ENCODE measurements at places on chromosomes 2 and 18. TPM values are rescaled to one million over a fixed set of nuclear protein-coding genes. Genes with fewer than 3 reads are reported as not detected.
A peak's percentile ranks its signal among the peaks of the same experiment; 100 is the strongest.

Gene ABHD3
- 14.3 TPM for total RNA-seq

Gene YWHAQ
- total RNA-seq, result 508 TPM

Gene FOXI3
- total RNA-seq, result not detected

Gene MARCHF4
- total RNA-seq, result not detected

Gene TYW5
- total RNA-seq, result 10.1 TPM

Gene NEURL3
- total RNA-seq, result 0.33 TPM

Gene POTEE
- 0.76 TPM for total RNA-seq

GRCh38 chr2:232839411-232840079 lies 30.5 kb upstream of the SNORC start:
- H3K27me3 ChIP-seq, result no peaks in the 10 kb centered on the region
- H3K4me3 ChIP-seq, result no peak overlapping the region
- peaks cover 44% of the 10 kb centered on the region for H3K36me3 ChIP-seq
- no peak for DNase-seq
- H3K4me1 ChIP-seq, result peaks cover 24% of the 10 kb centered on the region

GRCh38 chr18:36162981-36163380 lies 24.3 kb upstream of the MOCOS start:
- H3K27me3 ChIP-seq, result no peaks in the 10 kb centered on the region
- no peak for DNase-seq
- peaks cover 15% of the 10 kb centered on the region for H3K4me1 ChIP-seq
- H3K36me3 ChIP-seq, result peaks cover 60% of the 10 kb centered on the region

GRCh38 chr2:233728723-233729301 lies at the start of gene UGT1A3:
Gene UGT1A3 (plus strand): TSS chr2:233729042. CDS start chr2:233729127, 85 bp downstream.
- peaks cover 9% of the 10 kb centered on the region for H3K27me3 ChIP-seq
- H3K36me3 ChIP-seq, result no peaks in the 10 kb centered on the region
- H3K4me3 ChIP-seq, result no peak within 1 kb of the TSS
- no peak within 1 kb of the TSS for H3K27ac ChIP-seq
- DNase-seq, result no peak

DNA sequence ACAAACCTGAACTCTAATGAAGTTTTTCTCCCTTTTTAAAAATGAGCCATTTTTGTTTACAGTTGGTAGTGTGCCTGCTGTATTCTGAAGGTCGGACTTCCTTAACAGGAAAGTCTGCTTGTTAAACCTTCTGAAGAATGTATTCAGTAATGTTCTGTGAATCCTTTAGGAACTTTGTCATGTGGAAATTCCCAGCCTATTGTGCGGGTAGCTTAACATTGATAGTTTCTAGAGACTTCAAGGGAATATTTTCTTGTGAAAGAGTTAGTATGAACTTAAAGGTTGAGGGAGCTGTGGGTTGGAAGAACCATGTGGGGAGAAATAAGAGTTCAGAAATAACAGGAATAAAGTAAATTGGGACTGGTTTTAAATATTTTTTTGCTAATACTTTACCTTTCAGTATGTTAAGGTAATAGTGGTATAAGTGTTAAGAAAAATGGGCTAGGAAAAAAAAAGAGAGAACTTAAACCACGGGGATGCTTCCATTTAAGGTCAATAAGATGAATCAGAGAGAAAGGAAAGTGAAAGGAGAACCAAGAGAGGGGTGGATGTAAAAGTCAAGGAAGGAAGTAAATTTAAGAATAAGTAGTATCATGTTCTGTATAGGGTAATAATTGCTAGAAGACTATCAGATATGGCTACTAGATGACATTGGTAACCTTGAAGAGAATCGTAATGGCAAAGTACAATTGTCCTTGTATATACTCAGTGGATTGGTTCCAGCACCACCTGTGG lies 90.5 kb downstream of the PMS1 start:
- no peak for DNase-seq
- H3K36me3 ChIP-seq, result peaks cover 50% of the 10 kb centered on the region
- H3K27me3 ChIP-seq, result no peaks in the 10 kb centered on the region
- peaks cover 13% of the 10 kb centered on the region for H3K4me1 ChIP-seq
- no peak overlapping the region for H3K4me3 ChIP-seq

DNA sequence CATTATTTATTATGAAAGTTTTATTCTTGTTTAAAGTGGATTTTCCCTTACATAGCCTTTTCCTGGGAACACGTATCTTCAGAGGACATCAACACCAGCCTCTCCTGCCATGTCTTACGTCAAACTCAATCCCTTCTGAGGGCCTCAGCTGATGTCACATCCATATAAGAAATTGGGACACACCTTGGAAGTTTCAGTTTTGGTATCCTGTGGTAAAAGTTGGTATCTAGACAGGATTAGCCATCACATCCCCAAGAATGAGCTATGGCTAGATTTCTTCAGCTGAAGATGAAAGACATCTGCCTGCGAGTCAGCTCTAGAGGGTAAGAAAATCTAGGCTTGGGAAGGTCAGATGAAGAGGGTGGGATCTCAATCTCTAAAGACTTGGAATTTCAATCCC lies 75.8 kb upstream of the ZNF516 start:
- DNase-seq, result no peak
- H3K4me1 ChIP-seq, result no peaks in the 10 kb centered on the region
- H3K36me3 ChIP-seq, result no peaks in the 10 kb centered on the region
- no peak overlapping the region for H3K27ac ChIP-seq
- peaks cover 10% of the 10 kb centered on the region for H3K27me3 ChIP-seq

GRCh38 chr2:80893711-80894110 lies 589.2 kb upstream of the LRRTM1 start:
- DNase-seq, result no peak
- H3K4me1 ChIP-seq, result no peaks in the 10 kb centered on the region
- H3K27ac ChIP-seq, result no peak overlapping the region
- no peaks in the 10 kb centered on the region for H3K27me3 ChIP-seq
- H3K36me3 ChIP-seq, result no peaks in the 10 kb centered on the region

- H3K36me3 ChIP-seq, result no peaks in the 10 kb centered on the region
- peak; percentile 70 for DNase-seq
- no peak overlapping the region for H3K27ac ChIP-seq
- peaks cover 4% of the 10 kb centered on the region for H3K4me1 ChIP-seq
Observed at GRCh38 chr2:10036095-10036884, 7.1 kb upstream of the KLF11 start.

DNA sequence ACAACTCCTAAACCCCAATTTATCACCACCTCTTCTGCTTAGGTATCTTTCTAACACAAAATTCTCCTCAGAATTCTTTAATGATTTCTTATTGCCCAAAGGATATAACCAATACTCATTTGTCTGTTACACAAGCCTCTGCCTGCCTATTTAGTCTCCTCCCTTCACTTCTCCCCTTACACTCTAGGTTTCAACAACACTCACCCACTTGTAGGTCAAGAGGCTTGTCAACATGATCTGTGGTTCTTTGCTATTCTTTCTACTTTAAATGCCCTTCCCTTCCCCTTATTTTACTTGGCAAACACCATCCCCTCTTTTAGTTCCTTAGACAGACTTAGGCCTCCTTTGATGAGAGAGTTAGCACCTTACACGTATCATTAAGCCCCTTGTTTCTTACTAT lies 69.0 kb upstream of the C2orf15 start:
- H3K36me3 ChIP-seq, result no peaks in the 10 kb centered on the region
- H3K27me3 ChIP-seq, result no peaks in the 10 kb centered on the region
- H3K27ac ChIP-seq, result peak overlapping the region; percentile 9
- no peaks in the 10 kb centered on the region for H3K4me1 ChIP-seq
- DNase-seq, result no peak

GRCh38 chr18:9296233-9297006 lies 38.2 kb upstream of the TWSG1 start:
- H3K36me3 ChIP-seq, result peaks cover 5% of the 10 kb centered on the region
- no peaks in the 10 kb centered on the region for H3K27me3 ChIP-seq
- no peak overlapping the region for H3K4me3 ChIP-seq
- no peak for DNase-seq
